Cardiac muscle cell (in vitro differentiated cells and primary cell): ENCODE measurements at places on chromosomes 5 and 9.
A peak's percentile ranks its signal among the peaks of the same experiment; 100 is the strongest.

DNA sequence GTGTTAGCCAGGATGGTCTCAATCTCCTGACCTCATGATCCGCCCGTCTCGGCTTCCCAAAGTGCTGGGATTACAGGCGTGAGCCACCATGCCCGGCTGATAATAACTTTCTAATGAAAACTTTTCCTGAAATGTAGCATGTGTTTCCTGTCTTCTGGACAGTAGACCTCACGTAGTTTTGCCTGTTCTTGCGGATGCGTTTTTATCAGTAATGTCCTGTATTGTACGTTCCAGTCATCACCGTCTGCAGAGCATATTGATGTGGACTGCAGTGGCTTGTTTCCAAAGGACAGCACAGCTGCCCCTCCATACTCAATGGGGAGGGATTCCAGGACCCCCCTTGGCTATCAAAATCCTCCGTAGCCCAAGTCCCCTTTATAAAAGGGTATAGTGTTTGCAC lies 12.8 kb downstream of the EXOC3 start:
- no peak for DNase-seq

- no peak for DNase-seq
Observed at GRCh38 chr5:144958002-144958401, 787.3 kb downstream of the KCTD16 start.

GRCh38 chr5:96663608-96664007 lies 1.4 kb downstream of the CAST start:
- DNase-seq = no peak

GRCh38 chr5:138577452-138577851 lies 2.3 kb upstream of the HSPA9 start:
- DNase-seq = no peak

- no peak for DNase-seq
Observed at GRCh38 chr5:171633776-171634470, 151.7 kb upstream of the SMIM23 start.

DNA sequence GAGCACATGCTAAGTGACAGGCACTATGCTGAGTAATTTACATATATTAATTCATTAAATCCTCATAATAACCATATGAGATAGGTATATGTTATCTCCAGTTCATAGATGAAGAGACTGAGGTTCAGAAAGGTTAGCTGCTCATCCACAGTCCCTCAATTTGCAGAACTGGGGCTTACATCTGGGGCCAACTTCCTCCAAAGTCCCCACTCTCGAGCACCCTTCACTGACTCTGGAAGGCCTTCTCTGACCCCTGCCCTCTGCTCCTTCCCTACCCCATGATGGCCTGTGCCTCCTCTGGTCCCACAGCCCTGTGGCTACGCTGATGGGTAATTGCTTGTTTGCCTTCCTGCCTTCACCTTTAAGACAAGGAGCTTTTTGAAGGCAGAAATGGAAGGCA lies 71.6 kb downstream of the C5orf15 start:
- DNase-seq = no peak

DNA sequence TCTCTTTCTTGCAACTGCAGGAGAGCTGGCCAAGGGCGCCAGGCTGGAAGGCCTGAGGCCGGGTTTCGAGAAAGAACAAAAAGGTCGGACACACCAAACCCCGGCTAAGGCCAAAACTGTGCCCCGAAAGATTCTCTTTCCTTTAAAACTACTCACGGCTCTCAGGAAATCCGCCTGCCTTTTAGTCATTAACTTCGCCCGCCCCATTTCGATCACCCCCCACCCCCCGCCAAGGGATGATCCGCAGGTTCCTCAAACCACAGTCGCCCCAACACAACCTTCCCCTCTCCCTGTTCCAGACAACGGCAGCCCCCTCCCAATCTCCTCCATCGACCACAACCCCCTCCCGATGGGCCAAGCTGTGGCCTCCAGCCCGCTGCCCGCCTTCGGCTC lies 536 bp downstream of the FEM1C start:
- DNase-seq = no peak

DNA sequence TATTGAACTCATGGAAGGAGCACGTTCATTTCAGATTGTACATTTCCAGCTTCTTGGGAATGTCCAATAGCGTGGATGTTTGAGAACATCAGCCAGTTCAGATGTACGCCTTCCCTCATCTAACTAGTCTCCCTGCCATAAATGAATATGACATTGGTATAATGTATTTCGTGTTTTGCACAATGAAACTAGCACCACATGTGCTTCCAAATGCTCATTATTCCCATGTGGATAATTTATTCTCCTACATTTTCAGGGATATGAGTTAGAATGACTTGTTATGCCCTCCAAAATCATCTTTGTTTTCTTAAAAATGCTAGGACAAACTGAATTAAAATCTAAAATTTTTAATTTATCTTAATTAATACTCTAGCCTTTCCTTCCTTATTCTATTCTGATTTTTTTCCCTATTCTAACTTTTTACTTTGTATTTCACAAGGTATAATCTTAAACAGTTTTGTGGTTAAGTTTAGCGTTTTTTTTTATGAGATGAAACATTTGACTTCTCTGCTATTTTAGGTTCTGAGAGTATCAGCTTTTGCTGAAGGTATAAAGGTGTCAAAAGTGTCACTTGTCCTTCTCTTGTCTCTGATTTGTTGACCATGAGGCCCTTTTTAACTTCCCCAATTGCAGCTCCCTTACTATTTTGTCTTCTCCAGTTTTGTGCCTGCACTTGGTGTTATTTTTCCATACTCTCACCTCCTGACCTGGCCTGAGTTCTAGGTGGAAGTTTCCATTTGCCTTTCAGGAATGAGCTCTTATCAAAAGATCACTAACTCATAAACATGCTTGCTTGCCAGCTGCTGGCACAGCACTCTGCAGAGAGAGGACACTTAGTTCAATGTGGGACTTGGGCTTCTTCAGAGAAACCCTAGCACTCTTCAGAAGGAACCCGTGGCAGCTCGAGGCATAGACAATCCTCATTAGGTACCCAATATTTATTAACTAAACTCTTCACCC lies 106.8 kb downstream of the FRMD3 start:
- no peak for DNase-seq

DNA sequence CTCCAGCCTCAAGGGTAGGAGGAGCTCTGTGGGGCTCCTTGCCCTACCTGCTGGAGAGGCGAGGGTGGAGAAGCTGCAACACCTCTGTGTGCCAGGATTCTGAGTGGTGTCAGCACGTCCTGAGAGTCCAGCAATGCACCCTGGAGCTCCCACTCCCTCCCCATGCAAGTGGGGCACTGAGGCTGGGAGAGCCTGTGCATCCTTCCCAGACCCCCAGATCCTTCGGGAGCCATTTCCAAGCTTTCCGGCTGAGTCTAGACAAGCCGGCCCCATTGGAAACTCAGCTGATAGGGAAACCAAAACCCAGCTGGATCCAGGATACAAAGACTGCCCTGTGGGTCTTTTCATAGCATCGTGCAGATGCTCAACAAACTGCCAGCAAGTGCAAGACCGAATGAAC lies 1.8 kb downstream of the FAM163B start:
- DNase-seq = no peak

DNA sequence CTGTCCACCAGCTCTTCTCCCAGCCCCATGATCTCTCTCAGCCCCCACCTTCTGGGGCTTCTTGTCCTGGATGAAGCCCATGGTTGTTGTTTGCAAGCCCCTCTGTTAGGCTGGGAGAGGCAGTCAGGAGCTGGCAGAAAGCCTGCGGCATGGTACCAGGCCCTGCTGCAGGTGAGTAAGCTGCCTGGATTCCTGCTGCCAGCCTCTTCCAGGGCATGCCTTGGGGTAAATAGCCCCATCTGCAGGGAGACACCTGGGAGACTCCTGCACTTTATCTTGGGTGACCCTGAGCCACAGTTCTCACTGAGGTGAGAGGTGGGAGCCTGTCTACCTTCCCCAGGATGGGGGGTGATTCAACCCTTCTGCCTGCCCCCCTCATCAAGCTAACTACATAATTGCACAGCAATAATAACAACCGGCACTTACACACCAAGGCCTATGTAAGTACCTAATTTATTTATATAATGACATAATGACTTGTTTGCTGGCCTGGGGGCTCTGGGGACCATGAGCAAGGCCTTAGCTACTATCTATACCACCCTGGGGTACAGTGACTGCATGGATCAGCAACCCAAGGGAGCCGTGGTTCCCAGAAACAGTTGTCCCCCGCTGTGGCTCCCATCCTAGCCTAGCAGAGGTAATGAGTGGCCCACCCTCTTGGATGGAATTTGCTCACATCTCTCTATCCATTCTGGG lies 116.0 kb downstream of the PSD2 start:
- no peak for DNase-seq

DNA sequence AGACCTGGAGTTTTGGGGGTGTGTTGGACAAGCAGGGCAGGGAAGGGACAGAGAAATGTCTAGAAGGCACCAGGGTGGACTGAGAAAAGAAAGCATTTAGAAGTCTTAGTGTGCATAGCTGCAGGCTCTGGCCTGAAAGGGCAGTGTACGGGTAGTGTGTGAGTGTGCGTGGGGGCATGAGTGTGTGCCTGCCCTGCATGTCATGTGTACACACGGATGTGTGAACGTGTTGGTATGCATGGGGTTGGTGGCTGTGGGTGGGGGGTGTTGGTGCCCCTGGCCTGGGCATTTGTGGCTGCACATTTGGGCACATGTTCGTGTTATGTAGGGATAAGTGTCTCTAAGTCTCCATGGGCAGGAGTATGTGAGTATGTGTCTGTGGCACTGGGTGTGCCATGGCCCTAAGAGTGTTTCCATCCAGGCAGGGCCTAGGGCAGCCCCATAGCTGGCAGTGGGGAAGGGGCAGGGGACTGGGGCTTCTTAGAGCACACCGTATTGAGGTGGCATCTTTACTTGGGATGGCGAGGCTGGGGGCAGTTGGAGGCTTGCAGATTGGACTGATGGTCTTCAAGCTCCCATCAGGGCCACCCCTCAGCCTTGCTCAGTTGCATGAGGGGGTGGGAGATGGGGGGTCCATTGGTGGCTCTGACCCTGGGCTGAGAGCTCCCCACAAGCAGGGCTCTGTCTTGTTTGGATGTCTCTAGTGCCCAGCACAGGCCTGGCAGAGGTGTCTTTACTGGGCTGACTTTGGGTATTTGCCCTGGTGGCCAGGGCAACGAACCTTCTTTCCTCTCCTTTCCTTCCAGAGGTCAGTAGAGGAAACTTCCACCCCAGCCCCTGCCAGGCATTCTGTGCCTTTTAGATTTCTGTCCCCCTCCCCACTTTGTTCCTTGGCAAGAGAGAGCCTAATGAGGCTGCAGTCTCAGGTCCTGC lies 15.0 kb downstream of the PSD2 start:
- DNase-seq = no peak

DNA sequence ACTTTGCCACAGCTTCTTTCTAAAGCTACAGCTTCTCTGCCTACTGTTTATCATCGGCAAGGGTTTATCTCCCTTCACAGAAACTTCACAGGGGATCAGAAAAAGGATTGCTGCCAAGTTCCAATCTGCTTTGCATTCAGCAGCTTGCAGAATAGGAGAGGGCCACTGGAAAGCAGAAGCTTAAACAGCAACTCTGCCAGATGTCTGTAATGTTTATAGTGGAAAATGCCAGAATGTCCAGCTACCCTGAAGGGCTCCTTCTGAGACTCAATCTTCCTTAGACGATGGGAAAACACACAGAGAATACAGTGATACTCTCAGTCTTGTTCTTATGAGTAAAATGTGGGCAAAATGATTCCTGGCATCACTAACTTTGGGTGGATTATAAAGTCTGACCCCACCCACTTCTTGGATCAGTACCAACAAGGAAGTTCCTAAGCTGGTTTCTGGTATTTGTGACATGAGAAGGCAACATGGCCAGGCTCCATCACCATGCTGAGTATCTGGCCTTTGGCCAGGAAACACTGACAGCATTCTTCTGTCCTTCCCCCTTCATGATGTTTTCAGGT lies 19.0 kb downstream of the STOM start:
- DNase-seq = peak; percentile 34

DNA sequence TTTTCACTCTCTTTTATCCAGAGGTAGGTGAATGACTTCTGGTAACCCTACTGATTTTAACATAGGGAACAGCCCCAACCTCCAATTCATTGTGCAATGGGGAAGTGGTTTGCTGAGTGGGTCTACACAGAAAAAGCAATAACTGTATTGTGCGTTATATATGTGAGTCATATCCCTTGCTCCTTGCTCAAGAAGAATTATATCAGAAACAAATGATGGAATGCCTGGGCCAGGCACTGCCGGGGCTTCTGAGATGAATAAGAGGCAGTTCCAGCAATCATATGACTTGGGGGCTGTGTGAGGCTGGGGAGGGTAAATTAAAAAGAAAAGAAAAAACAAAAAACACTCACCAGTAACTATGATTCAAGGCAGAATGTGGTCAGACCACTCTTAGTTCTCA lies 79.2 kb upstream of the ABCA1 start:
- DNase-seq = no peak

DNA sequence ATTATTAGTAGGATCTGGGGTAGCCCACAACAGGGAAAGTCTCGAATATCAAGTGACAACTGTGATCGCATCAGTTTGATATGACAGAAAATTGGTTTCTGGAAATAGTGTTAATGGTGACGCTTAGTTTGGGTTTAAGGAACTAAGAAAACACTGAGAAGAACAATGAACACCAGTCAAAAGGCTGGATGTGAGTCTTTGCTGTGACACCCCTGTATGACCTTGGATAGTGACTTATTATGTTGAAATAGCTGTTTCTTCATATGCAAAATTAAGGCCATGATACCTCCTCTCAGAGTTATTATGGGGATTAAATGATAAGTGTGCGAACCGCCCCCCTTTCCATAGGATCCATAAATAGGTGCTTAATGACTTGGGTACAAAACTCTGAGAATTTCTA lies 926 bp downstream of the DNAJC25 start:
- no peak for DNase-seq
